ENCODE measurements at places on chromosomes 1 and 21.

DNA sequence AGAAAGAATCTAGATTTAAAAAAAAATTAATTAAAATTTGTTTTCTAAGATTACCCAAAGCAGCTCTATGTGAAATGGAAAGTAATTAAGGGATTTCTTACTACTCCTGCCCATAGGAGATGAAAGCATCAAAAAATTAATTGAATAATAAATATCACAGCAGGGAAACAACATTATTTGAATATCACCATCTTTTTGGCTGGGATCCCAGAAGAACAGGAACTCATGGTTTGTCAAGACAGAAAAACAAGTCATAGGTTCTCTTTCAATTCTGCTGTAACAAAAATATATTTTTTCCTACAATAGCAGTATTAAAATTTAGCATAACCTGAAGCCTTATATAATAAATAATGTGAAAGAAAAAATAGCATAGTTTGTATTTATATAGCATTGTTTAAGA lies 1713.4 kb downstream of the NCAM2 start:
- no peak for DNase-seq

DNA sequence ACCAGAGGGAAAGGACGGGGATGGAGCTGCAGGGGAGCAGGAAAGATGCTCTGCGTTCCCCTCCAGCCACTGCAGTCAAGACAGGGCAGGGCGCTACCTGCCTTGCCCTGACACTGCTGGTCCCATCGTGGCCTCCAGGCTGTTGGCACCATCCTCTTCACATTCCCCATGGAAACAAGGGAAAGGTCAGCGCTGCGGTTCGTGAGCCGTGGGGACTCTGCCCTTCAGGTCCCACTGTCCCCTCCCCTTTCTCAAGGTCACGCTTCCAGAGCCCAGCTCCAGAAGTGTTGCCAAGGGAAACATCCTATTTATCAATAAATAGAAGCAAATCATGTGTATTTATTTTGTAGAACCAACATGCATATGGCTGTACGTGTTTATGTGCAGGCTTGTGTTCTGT lies 56.0 kb downstream of the PGBD5 start:
- DNase-seq = no peak

DNA sequence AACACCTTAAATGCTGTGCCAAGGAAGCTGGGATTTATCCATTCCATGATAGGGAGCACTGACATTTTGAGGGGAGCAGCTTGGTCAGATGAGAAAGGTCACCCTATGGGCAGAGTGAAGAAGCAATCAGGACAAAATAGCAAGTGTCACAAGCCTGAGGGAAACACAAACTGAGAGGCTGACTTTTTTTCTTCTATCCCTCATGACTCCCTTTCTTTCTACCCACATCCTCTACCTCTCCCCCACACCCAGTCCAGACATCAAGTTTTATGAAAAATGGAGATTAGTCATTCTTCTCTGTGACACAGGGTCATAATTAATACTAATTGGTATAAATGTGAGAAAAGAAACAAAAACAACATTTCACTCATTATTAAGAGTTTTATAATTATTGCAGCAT lies 103.1 kb downstream of the SLC25A24 start:
- DNase-seq = no peak

DNA sequence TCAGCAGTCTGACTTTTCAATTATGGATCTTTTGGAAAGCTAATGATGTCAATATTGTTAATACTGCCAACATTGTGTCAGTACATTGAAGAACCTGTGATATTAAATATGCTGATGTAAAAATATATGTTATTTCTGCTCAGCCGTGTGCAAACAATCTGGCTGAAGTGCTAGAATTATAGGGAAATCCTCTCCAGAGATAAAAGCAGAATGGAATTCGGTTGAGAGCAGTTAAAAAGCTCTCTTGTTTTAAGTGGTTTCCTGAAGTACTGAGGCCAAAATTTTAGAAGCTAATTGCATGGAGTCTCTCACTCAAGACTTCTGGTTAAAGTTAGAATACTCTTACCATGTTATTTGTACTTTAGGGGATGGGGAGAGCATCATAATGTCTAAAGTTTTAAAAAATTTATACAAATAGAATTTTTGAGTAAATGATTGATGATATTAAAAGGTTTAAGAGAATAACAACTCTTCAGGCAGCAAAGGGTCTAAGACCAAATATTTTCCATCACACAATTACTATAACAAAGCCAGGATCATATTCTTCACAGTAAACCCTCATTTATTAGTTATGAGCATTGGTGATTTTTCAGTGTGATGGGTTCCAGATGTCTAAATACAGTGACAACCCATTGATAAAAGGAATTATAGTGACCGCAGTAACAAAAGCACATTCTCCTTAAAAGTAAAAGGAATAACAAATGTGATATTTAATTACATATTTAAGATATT lies 834.2 kb upstream of the CXADR start:
- no peak for DNase-seq

- DNase-seq = no peak
These were observed 11.9 kb downstream of the PRRX1 start for GRCh38 chr1:170675865-170676264.

- DNase-seq = no peak
These were observed 20.5 kb upstream of the RPTN start for GRCh38 chr1:152179566-152179965.

- DNase-seq = no peak
These were observed 552.6 kb downstream of the MRPL39 start for GRCh38 chr21:25054689-25055088.

DNA sequence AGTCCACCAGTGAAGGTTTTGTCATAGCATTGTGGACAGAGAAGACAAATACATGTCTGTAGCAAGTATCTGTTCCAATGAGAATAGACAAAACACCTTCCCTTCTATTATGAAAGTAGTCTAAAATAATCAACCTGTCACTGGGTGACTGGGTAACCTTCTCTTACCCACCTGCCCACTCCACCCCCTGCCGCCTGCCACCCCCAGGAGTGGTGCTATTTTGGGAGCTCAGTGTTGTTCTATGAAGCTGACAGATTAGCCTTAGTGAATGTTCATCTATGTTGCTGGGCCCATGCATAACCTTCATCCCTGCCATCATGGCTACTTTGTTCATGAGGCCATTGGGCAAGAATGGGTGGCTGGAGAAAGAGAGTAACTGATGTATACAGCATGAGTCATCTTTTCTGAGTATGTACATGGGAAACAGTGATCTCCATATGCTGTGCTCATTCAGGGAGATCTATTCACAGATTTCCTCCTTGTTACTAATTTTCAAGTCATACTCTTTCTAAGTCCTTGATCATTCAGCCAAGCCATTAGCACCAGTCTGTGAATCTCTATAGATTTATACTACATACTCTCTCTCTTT lies 24.8 kb downstream of the MARK1 start:
- DNase-seq = no peak

DNA sequence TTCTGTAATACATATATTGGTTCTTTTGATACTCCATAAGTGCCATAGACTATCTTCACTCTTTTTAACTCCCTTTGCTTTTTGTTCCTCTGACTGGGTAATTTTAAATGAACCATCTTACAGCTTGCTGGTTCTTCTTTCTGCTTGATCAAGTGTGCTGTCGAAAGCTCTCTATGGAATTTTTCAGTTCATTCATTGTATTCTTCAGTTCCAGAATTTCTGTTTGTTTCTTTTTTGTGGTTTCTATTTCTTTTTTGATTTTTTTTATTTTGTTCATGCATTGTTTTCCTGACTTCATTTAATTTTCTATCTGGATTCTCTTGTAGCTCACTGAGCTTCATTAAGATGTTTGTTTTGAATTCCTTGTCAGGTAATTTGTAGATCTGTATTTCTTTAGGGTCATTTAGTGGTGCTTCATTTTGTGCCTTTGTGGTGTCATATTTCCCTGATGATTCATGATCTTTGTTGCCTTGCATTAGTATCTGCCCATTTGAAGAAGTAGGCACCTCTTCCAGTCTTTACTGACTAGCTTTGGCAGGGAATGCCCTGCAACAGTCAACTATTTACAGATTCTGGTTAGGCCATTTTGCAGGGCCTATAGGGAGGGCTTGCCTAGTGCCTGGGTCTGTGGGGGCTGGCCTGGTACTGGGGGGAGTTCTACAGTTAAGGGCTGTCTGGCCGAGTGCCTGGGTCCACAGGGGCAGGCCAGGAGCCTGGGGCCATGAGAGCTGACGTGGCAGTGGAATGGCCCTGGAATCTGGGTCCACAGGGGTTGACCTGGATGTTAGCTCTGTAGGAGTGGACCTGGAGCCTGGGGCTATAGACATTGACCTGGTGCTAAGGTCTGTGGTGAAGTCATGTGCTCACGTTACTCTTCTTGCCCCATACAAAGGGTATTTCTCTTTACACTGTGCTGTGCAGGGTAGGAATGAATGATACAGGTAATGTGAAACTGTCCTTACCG lies 89.7 kb downstream of the MAGI3 start:
- DNase-seq = no peak

- DNase-seq = no peak
These were observed 9.8 kb downstream of the CACNA1E start for GRCh38 chr1:181493166-181493565.

GRCh38 chr21:21690068-21690665 lies 692.0 kb downstream of the NCAM2 start:
- DNase-seq = no peak

DNA sequence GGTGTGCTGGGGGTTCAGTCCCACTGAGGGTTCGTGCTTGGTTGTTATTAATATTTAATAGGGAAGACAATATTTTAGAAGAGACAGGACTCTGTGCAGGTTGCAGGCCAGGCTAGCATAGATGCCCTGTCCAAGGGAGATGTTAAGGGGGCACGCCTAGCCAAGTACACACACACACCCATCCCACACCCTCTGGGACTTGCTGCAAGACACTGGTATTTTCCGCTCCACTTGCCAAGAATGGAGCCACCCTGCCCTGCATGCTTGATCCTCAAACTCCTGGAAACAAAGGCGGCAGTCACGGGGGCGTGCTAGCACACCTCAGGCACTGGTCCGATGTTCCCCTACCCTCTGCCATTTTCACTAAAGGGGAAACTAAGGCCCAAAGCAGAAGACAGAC lies 99.1 kb downstream of the MRPL37 start:
- DNase-seq = no peak

- DNase-seq = no peak
These were observed 33.7 kb upstream of the AK4 start for GRCh38 chr1:65114322-65114721.

DNA sequence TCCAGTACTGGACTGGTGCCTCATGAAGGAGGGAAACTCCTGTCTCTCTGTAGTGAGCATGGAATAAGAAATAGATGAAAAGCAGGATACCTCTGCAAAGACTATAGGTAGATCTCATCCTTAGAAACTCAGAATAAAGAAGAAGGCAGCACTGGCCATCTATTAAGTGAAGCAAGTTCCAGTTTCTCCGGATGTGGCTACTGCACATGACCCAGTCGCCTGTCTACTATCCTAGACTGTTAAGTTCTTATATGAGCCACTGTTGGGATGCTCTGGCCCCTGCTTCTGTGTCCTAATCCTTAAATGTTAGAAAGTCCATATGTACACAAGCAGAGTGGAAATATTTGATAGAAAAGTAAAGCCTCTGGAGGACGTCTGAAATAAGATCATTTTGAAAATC lies 2.2 kb downstream of the FASLG start:
- DNase-seq = no peak

- DNase-seq = no peak
These were observed 18.5 kb upstream of the SAMD11 start for GRCh38 chr1:905071-905749.
